ENCODE measurements at places on chromosomes 13 and 19.

GRCh38 chr19:33114312-33114711 lies 17.6 kb upstream of the WDR88 start:
- peak; percentile 41 for DNase-seq

DNA sequence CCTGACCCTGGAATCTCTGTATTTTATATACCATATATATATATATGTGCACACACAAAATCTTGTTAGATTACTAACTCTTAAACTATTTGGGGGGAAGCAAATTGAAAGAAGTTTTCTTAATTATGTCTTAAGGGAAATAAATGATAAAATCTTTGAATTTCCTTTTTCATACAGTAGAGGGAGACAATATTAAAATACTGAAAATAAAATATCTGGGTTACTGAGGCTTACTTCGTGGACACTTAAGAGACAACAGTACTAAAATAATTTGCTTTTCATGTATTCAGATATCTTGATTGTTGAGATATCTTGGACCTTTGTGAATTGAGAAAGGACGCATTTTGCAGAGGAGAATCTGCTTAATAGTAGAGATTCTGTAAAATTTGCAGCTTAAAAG lies 17.0 kb downstream of the SUGT1 start:
- no peak for DNase-seq

DNA sequence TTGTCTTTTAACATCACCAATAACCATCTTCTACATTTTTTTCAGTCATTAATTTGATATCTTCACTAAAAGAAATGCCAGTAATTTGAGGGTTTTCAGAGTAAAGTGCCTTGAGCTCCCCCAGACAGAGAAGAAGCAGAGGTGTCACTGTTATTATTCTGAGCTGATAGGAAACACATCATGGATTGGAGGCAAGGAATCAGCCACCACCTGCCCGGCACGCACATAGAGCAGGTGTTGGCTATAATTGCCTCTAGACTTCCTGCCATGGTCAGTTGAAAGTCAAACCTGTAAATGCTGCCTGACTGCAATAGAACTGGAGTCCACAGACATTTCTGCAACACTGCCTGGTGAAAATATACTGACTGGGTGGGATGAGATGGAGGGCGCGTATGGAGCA lies 776.6 kb downstream of the UQCRFS1 start:
- DNase-seq, result no peak

DNA sequence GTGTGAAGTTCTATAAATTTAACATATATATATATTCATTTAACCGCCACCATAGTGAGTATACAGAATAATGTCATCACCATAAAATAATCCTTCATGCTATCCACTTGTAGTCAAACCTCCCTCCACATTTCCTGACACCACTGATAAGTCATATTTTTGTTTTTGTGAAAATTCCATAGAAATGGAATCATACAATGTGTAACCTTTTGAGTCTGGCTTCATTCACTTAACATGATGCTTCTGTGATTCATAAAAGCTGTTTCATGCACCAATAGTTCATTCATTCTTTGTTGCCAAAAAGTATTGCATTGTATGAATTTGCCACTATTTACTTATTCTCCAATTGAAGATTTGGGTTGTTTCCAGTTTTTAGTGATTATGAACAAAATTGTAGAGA lies 497.5 kb upstream of the PCDH20 start:
- no peak for DNase-seq

GRCh38 chr13:79621449-79621848 lies 140.5 kb downstream of the NDFIP2 start:
- no peak for DNase-seq

DNA sequence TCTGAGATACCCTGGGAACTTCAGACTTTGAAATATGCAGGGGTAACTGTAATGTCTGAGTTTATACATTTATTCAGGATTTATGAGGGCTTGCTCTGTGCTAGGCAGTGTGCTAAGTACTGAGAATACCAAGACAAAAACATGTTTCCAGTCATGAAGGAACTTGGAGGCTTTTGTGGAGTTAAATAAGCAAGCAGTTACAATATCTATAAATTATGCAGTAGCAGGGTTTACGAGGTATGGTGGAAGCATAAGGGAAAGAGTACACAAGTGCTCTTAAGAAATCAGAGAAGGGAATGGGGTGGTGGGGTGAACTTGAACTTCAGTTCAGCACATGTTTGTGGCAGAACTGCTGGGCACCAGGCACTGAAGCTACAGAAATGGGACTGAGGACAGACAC lies 28.0 kb downstream of the MAB21L1 start:
- DNase-seq, result no peak

- DNase-seq, result no peak
Measured at GRCh38 chr13:77692746-77693448, 4.6 kb upstream of the SLAIN1 start.

GRCh38 chr19:12779162-12779993 lies 4.0 kb upstream of the HOOK2 start:
- DNase-seq, result no peak

DNA sequence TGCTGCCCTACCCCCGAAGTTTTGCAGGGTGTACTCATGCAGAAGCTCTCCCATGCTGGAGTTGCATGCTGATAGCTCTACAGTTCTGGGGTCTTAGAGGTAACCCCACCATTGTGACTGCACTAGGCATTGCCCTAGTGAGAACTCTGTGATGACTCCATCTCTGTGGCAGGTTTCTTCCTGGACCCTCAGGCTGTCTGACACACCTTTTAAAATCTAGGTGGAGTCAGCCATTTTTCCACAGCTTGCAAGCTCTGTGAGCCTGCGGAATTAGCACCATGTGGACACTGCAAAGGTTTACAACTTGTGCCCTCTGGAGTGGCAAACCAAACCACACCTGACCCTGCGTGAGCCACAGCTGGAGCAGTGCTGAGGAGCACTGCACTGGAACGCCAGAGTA lies 636.2 kb upstream of the SPRY2 start:
- DNase-seq, result no peak

- DNase-seq, result no peak
Measured at GRCh38 chr19:51227326-51227725, 2.4 kb downstream of the CD33 start.

DNA sequence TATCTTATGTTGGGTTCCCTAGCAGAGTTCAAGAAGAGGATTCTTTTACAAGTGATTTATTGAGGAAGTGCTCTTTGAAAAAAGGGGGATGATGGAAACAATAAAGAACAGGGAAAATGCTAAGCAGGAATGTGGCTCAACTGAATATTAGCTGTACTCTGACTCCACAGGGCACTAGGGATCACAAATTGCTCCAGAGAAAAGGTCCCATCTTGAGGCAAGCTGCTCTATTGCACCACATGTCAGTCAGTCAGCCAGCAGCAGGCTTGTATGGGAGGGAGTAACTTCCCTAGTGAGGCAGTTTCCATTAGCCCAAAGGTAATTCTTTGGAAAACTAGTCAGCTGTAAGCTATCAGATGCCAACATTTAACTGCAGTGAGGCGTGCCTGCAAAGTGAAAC lies 73.3 kb upstream of the FNDC3A start:
- DNase-seq, result no peak

GRCh38 chr19:33316541-33317264 lies 14.4 kb upstream of the CEBPA start:
- no peak for DNase-seq

DNA sequence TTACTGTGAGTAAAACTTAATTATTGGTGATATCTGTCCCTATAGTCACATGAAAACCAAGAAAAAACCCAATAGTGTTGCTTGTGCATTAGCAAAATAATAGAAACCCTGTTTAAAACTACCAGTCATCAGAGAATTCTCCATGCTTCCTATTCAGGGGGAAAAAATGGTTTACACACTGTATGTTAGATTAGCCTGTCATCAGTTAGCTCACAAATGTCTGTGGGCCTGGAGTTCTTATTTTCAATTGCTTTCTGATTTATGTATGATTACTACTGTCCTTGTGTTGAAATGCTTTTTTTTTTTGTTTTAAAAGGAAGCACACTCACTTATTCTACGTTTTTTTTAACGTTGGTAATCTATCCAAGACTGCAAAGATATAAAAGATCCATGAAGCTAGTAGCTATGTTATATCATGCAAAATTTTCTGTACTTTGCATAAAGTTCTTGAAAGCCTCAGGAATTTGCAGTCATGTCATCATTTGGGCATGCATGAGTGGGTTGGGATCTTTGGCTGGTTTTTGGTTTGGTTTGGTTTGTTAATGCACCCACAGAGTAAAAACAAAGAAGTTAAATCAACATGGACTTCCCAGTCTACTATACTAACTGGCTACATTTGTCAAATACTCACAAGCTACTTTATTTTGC lies 25.9 kb downstream of the RXFP2 start:
- no peak for DNase-seq

DNA sequence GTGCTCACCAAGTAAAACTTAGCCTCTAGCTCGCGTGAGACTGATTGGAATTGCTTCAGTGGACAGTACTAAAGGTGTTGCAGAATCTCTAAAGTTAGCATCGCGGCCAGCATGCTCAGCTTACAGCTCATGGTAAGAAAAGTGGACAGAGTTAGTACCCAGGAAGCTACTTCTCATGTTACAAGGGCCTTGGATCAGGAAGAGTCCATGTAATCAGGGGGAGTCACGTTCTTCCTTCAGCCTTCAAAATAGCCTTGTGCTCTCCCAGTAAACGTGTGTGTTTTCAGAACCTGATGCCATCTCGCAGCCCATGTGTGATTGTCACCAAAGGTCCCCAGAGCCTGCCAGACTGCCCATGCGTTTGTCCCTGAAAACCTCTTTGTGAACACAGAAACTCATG lies 195.8 kb upstream of the RNF113B start:
- DNase-seq, result no peak

GRCh38 chr13:93614776-93615175 lies 388.2 kb downstream of the GPC6 start:
- no peak for DNase-seq

GRCh38 chr13:42071672-42072419 lies 23.4 kb downstream of the DGKH start:
- DNase-seq, result no peak

DNA sequence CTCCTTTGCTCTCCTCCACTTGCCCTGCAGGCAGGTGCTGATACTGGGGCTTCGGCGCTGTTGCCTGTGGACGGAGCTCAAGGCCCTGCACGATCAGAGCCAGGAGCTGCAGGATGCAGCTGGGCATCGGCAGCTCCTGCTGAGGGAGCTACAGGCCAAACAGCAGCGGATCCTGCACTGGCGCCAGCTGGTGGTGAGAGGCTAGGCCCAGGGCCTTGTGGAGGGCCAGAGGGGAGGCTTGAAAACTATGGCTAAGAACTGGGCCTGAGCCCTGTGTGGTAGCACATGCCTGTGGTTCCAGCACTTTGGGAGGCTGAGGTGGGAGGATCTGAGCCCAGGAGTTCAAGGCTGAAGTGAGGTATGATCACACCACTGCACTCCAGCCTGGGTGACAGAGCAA lies 6.3 kb downstream of the HAUS5 start:
- no peak for DNase-seq

DNA sequence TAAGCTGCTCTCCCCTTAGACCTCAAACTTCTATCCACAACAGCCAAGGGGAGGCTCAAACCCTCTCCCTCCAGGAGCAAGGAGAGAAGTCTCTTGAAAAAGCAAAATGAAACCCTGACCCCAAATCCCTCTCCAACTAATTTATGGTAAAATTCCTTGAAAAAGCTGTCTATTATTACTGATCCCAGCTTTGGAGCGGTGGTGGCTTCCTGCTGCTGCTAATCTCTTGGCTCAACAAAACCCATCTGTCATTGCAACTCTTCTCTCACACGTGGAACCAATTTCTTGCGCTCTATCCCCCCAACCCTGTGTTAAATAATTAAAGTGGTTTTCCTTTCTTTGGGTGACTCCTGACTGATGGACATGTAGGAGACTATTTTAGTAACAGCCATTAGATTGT lies 64.1 kb upstream of the OXGR1 start:
- DNase-seq, result no peak

GRCh38 chr19:50725218-50725910 lies 2.2 kb downstream of the CLEC11A start:
- DNase-seq, result peak; percentile 22

DNA sequence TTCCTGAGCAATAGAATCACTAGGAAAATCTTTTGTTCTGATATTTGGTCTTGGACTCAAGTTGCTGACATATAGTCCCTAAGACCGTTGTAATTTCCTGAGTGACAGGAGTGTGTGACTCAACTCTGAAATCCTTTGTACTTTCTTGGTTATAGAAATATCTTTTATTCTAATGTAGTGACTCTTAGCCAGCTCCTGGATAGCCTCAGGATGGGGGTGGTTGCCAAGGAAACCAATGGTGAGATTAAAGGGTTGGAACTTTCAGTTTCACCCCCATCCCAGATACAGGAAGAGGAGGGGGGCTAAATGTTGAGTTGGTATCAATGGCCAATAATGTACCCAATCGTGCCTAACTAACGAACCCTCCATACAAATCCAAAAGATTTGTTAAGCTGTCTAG lies 41.8 kb downstream of the MBD3L2B start:
- no peak for DNase-seq

DNA sequence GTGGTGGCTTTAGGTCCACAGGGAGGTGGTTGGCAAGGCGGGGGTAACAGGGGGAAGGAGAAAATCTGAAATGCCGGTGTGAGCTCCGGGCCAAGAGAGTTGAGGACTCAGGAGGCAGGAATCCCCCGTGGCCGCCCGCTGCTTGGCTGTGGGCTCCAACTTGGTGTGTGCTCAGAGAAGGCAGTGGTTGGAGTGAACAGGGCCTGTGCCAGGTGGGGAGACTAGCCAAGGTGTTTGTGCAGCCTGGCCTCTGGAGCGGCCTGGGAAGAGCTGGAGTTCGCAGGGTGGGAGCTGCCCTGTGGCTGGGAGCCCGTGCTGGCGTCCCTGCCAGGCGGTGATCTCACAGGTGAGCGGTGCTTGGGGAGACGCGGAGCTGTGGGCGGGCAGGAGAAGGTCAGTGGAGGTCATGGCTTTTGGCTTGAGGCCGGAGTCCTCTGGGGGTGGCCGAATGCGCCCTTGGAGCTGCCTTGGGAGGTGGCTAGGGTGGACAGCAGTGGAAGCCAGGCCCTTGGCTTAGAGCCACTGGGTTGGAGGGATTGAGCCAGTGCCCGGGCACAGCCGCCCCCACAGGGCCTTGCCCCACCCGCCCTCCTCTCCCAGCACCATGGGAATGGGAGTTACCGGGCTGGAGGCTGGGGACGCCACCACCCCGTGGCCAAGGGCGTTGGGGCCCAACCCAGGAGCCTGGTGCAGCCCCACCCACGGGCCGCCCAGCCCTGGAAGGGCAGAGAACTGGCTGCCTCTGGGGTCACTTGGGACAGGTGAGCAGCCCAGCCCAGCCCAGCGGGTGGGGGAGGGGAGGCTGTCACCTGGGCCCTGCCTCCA lies 7.1 kb upstream of the CIRBP start:
- DNase-seq, result peak; percentile 78

- DNase-seq, result no peak
Measured at GRCh38 chr19:58553799-58554493, 959 bp downstream of the CHMP2A start.

- no peak for DNase-seq
Measured at GRCh38 chr19:14061751-14062557, at the start of gene PALM3. TSS of gene PALM3 (minus strand) at chr19:14062076. CDS start at chr19:14061980, 96 bp downstream.

DNA sequence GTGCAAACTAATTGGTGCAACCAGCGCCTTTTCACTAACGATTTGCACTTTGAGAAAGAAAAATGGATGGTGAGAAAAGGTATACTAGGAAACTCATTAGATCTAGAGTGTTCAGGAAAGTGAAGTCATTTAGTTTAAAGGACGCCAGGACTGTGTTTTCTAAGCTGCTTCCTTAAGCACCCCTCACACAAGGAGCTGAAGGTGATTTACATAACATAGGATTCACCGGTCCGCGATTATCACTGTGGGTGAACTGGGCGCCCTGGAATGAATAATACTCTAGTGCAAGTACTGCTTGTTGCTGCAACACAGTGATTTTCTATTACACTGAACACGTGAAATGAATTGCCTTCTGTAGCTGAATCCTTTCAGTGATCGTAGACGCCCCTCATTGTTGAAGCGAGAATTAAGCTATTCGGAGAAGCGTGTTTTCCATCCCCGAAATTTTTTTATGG lies 2.6 kb upstream of the MAB21L1 start:
- no peak for DNase-seq

- DNase-seq, result no peak
Measured at GRCh38 chr19:47819858-47820257, 1.9 kb upstream of the CRX start.
